ENCODE measurements at places on chromosomes 5 and 9. TPM values are rescaled to one million over a fixed set of nuclear protein-coding genes. Genes with fewer than 3 reads are reported as not detected.

The C6 gene
- not detected for total RNA-seq

The KIF20A gene
- 131 TPM for total RNA-seq

The GRXCR2 gene
- total RNA-seq = not detected

The PCDHB13 gene
- total RNA-seq = 2.0 TPM

- peak; percentile 8 for DNase-seq
These were observed 26.9 kb downstream of the HMGCR start for GRCh38 chr5:75363726-75364495.

DNA sequence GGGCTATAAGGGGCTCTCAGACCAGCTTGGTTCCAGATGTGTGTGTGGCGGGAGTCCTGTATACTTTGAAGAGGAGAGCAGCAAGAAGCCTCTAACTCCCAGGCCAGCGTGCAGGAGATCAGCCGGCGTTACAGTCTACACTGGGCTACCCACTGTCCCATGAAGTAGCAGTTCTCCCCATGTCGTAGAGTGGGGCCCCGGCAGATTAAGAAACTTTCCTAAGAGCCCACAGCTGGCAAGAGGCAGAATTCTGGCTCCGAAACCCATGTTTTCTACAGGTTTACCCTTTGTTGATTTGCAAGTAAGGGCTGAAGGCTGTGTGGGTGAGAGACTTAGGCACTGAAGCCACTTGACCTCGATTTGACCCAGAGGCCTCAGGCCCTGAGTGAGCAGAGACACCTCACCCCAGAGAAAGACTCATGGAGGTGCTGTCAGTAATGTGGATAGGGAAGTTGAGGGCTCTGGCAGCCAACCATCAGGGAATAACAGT, 881 bp upstream of the B4GALT1 start:
- no peak for DNase-seq

The SLC36A3 gene
- not detected for total RNA-seq

DNA sequence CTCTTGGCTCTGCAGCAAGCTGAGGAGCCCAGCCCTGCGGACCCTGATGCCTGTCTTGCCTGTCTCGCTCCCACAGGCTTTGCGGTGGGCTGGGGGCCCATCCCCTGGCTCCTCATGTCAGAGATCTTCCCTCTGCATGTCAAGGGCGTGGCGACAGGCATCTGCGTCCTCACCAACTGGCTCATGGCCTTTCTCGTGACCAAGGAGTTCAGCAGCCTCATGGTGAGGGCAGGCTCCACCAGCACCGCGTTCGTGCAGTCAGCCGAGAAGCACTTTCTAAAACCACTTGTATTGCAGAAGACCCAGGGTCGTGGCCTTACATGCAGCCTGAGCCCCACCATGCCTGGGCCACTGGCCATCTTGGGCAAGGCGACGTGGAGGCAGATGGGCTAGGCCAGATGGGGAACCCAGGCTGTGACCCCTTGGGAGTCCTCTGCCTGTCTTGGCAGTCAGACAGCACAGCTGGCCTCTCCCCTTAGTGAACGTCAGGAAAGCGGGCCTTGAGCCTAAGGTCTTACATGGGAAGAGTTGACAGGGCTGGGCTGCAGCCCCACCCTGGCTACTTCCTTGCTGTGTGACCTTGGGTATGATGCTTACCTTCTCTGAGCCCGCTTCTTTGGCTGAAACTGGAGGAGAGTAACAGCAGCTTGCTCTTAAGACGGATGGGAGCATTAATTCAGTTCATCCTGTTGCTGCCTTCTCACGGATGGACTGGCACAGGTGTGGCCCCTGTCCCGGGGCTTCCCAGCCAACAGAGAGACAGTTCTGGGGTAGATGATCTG, 8.6 kb downstream of the SLC2A8 start:
- DNase-seq = no peak

The GABRA1 gene
- 2.4 TPM for total RNA-seq

GRCh38 chr9:99296291-99296951, 74.3 kb downstream of the SEC61B start:
- no peak for DNase-seq

The GDA gene
- total RNA-seq = 4.4 TPM

DNA sequence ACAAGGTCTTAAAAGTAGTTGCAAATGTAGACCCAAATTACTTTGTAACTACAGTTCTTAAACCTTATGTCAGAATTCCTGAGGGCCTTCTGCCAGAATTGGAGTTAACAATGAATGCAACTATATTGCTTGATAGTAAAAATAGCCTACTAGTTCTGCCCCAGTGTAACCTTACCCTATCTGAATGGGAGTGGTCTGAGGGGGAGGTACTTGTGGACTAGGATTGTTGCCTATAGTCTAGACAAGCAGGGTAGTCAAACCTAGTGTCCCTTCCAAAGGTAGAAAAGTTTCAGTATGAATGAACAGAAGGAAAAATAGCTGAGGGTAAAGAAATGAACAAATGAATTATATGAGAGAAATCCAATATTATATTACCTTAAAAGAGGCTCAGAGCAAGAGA, 242.2 kb downstream of the PJA2 start:
- DNase-seq = no peak

The LPAR1 gene
- 11.5 TPM for total RNA-seq

DNA sequence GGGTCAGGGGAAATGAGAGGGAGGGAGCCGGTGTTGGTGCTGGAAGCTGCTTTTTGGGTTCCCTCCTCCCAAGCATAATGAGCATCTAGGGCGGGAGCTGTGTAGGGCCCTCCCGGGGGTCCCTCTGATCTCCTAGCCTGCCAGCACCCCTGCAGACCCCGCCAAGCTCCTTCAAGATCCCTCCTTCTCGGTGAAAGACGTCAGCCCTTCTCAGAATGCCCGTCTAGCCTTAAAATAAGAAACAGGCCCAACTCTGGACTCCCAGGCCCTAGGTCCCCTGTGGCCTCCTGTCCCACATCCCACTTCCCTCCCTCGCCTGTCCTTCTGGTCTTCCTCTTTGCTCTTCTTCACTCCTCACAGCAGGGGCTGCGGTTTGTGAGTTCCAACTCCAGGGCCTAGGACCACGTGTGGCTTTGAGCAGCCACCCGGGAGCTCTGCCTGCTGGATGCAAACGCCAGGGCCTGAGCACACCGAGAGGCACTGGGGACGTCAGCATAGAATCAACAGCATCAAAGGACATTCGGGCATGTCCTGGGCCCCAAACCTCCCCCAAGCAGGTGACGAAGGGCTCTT, 8.8 kb upstream of the SCGB3A1 start:
- DNase-seq = no peak

- no peak for DNase-seq
These were observed 185.3 kb downstream of the SLIT3 start for GRCh38 chr5:169115461-169116124.

DNA sequence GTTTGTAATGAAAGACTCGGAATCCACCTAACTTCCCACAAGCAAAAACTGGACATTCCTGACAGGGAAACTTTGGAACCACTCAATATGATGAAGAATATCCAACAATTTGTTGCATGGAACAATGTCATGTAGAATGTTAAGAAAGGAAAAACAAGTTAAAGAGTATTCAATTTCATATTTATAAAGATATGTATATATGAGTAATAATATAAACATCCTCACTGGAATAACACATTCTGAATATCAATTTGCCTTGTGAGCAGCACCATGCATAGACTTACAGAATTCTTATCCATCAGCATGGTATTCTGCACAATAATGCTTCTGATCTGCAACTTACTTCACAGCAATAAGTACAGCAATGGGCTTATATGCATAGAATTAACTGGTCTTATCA, 650.3 kb downstream of the SEMA5A start:
- DNase-seq = no peak

The PCDHGC4 gene
- 0.10 TPM for total RNA-seq

DNA sequence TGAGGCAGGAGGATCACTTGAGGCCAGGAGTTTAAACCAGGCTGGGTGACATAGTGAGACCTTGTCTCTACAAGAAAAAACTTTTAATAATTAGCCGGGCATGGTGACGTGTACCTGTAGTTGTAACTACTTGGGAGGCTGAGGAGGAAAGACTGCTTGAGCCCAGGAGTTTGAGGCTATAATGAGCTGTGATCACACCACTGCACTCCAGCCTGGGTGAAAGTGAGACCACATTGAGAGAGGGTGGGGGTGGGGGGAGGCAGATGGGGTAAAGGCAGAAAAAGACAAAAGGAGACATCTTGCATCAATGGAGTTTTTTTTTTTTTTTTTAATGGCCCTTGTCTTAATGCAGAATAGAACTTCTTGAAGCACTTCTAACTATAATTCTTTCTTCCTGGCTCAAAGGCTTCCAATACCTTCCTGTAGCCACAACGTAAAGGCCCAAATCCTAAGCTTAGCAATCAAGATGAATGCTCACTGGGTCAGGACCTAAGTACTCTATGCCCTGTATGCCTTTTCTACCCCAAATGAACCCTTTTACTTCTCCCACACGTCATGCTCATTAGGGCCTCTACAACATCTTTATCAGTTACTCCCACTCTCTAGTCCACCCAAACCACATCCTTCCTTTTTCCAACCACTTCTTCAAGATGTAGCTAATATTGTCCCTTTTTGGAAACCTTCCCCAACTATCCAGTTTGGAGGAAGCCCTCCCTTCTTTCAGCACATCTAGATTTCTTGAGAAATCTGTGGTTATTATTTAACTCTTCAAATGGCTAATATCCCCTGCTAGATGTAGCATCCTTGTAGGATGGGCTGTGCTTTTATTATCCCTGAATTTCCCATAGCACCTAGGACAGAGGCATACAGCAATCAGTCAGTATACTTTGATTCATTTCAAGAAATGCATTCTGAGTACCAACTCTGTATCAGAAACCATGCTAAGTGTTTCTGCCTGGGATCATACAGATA, 40.8 kb downstream of the CSF2 start:
- no peak for DNase-seq

- DNase-seq = no peak
These were observed 9.3 kb downstream of the FBN2 start for GRCh38 chr5:128528637-128529255.

The ALDH1A1 gene
- total RNA-seq = 4.4 TPM

DNA sequence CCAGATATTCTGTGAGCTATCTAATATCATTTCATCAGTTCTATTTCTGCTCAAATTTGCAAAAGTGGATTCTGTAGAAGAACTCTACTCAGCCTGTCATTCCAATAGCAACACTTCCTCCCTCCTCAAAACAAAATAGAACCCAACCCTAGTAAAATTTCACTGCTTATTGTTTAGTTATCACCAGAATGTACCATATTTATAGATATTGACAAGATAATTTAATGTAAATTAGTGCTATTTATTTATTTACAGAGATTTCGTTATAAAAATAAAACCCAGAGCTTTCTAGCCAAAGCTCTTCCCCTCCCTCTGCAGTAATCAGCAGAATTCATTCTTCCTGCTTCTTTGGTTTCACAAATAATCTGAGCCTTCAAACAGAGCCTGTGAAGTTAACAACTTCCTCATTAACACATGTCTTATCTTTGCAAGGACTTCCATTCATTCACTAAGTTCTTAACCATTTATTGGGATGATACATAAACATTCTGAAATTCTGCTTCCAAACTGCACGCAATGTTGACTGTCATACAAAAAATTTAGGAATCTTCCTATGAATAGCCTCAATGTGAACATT, 73.7 kb upstream of the PJA2 start:
- no peak for DNase-seq

The SHROOM1 gene
- 9.0 TPM for total RNA-seq

The MOB3B gene
- total RNA-seq = 0.10 TPM

The PGM5 gene
- total RNA-seq = 3.0 TPM

GRCh38 chr9:120944434-120944843, 17.8 kb upstream of the TRAF1 start:
- no peak for DNase-seq

The MSANTD3 gene
- 82.7 TPM for total RNA-seq

The EPB41L4A gene
- total RNA-seq = 0.87 TPM

- no peak for DNase-seq
These were observed 13.2 kb upstream of the KIF12 start for GRCh38 chr9:114112325-114112724.

- no peak for DNase-seq
These were observed 26.7 kb upstream of the MAPK9 start for GRCh38 chr5:180318456-180319089.

- DNase-seq = no peak
These were observed 64.9 kb downstream of the SUSD1 start for GRCh38 chr9:112110094-112110776.

GRCh38 chr9:135970128-135970815, 9.1 kb upstream of the UBAC1 start:
- DNase-seq = no peak

GRCh38 chr9:35734096-35734495, 1.6 kb downstream of the CREB3 start:
- DNase-seq = no peak

- no peak for DNase-seq
These were observed 221.4 kb downstream of the MAPKAP1 start for GRCh38 chr9:125485471-125486151.

DNA sequence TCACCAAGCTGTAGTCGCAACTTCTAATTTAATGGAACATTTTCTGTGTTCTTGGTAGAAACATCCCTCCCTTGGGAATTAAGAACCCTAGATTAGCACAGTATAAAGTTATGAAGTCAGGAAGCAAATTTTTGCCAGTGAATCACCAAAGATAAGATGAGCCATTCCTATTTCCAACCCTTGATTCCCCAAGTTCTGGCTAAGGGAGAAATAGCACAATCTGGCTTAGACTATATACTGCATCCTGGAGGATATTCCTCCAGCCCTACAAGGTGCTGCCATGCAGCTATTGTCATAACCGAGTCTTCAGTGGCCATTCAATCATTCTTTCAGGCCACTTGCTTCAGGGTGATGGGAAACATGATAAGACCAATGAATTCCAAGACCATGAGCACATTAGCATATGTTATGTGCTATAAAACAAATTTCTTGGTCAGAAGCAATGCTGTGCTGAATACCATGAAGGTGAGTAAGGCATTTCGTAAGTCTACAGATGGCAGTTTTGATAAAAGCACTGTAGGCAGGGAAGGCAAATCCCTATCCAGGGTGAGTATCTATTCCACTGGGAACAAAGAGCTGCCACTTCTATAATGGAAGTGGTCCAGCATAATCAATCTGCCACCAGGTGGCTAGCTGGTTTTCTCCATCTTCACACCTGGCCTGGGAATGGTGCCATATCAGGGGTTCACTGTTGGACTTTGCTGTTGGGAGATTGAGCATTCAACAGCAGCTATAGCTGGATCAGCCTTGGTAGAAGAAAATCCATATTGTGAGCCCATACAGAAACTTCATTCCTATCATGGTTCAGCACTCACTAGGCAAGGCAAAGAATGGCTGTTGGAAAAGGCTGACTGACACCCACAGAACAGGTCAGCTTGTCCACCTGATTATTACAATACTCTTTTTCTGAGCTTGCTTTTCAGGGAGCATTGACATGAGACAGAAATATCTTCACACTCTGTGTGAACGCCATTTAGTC, 19.6 kb upstream of the ARL15 start:
- DNase-seq = peak; percentile 84

DNA sequence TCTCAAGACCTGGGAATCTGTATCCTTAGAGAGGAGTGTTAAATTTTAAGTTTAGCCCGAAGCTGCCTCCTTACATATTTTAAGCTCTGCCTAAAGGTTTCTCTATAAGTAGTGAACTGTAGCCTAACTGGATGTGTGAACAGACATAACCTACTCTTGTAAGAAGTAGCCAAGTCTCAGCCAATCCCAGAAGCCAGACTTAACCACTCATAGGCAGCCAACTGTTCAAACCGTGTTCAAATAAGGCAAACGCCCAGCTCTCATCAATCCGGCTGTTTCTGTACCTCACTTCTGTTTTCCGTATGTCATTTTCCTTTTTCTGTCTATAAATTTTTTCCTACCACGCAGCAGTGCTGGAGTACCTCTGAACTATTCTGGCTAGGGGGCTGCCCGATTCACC, 58.7 kb upstream of the HRH2 start:
- no peak for DNase-seq

The IFNB1 gene
- total RNA-seq = not detected
